ENCODE measurements at places on chromosomes 6 and 20.

- DNase-seq, result no peak
Measured at GRCh38 chr6:67974931-67975330, 660.2 kb upstream of the ADGRB3 start.

DNA sequence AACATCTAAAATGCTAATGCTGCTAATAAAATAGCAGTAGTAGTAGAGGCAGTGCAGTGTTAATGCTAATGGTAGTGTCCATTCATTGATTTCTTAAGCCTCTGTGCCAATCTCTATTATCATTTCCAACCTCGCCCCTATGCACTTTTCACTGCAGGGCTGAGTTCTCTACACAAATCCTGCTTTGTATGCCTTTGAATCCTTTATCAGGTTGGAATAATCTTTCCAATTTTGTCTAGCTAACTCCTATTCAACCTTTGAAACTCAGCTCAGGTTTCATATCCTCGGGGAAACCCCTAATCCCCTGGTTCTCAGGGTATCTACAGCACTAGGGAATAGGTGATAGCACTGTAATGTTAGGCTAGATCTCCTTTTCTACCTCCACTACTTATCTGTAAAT is 284.0 kb upstream of the RUNX2 start:
- no peak for DNase-seq

DNA sequence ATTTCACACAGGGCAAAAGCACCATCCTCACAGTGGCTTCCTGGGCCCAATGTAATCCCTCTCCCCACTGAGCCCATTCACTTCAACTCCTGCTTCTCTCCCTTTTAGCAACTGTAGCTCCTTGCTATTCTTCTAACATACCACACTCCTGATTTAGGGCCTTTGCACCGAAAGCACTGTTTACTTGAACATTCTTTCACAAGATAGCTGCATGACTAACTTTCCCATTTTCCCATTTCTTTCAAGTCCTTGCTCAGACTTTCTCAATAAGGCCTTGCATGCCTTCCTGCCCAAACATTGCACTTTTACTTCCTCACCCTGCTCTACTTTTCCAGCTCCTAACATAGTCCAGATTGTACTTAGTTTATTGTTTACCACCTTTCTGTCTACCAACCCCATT is 73.0 kb downstream of the SHPRH start:
- no peak for DNase-seq

DNA sequence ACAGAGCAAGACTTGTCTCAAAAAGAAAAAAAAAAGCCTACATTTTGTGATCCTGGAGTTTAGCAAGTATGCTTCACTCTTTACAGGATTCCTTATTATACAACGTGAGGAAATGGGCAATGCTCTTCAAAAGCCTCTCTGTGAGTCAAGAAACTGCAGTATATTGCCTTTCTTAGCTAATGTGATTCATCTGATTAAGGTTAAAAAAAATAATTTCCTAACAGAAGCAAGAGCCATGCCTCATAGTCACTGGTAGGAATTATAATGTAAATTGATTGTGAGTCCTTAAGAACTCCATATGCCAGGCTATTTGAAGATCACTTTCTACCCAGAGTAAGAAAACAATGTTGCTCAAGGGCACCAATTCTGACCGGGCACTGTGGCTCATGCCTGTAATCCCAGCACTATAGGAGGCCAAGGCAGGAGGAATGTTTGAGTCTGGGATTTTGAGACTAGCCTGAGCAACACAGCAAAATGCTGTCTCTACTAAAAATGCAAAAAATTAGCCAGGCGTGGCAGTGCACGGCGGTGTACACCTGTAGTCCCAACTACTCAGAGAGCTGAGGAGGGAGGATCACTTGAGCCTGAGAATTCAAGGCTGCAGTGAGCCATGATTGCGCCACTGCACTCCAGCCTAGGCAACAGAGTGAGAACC is 43.3 kb downstream of the SLC26A8 start:
- no peak for DNase-seq

- DNase-seq, result no peak
Measured at GRCh38 chr6:133816171-133816570, 72.7 kb upstream of the TCF21 start.

DNA sequence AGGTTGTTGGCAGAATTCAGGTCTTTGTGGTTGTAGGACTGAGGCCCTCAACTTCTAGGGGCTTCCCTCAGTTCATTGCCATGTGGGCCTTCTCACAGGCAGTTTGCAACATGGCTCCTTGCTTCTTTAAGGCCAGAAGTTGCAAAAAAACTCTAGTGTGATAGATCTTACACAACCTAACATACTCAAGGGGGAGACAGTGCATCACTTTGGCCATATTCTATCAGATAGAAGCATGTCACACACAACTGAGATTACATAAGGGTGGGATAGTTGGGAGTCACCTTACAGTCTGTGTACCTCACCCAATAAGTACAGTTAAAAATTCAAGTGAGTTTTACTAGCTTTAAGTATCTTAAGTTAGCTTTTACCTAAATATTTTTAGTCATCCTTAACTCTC is 1.6 kb downstream of the SIRPD start:
- DNase-seq, result no peak

DNA sequence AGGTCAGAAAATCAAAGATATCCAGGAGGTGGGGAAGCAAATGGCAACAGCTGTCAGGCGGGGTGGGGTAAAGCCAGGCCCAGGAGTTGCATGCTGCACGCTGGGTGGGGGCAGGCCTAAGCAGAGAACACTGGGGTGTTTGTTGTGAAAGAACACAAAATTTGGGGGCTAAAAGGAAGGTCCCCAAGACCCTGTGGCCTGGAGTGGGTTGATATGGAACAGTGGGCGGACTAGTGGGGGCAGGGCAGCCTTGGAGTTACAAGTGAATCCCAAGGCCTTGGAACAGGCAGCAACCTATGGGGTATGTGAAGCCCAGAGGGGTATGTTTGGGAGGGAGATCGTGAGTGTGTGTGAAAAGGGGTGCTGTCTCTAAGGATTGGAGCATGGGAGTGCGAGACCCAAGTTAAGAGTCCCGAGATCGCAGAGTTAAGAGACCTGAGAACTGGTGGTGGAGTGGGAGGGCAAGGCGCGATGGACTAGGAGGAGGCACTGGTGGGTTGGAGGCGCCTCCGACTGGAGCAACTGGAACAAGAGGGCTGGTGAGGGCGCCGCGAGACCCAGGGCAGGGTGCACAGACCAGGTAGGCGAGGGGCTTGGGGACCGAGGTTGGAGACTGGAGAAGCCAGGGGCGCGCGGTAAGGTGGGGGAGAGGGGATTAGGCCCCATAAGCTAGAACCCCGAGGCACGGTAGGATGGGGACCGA is 658 bp downstream of the CUL7 start:
- peak; percentile 33 for DNase-seq
